ENCODE measurements at places on chromosomes 6 and 20. TPM values are rescaled to one million over a fixed set of nuclear protein-coding genes. Genes with fewer than 3 reads are reported as not detected.

DNA sequence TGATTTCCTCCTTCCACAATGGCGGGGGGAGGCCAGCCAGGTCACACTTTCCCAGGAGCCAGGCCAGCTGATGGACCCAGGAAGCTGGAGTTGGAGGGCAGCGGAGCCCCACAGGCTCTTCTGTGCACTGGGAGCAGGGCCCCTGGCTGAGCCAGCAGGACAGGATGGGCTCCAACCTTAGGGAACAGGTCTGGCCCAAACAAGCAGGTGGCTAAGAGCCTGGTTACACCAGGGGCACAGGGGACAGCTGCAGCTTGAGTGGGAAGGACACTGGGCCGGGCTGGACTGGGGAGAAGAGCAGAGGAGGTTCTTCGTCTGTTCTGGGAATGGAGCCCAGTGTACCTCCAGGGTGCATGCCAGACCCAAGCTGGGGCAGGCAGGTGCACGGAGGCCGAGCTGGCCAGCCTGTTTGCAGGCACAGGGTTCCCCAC lies 102.3 kb downstream of the DLL1 start:
- no peak for DNase-seq

- DNase-seq, result peak; percentile 2
Observed at GRCh38 chr6:19492636-19493405, 344.3 kb upstream of the ID4 start.

- no peak for DNase-seq
Observed at GRCh38 chr6:56199956-56200355, 47.4 kb downstream of the COL21A1 start.

Gene SAPCD1
- 1.1 TPM for polyA plus RNA-seq

- DNase-seq, result no peak
Observed at GRCh38 chr6:76506808-76507207, 434.3 kb upstream of the IMPG1 start.

Gene PTCHD4
- 0.20 TPM for polyA plus RNA-seq
